HS-27A (cell line): ENCODE measurements at places on chromosomes 1 and 21.

GRCh38 chr1:160404094-160404493, 3.7 kb downstream of the VANGL2 start:
- DNase-seq = no peak

DNA sequence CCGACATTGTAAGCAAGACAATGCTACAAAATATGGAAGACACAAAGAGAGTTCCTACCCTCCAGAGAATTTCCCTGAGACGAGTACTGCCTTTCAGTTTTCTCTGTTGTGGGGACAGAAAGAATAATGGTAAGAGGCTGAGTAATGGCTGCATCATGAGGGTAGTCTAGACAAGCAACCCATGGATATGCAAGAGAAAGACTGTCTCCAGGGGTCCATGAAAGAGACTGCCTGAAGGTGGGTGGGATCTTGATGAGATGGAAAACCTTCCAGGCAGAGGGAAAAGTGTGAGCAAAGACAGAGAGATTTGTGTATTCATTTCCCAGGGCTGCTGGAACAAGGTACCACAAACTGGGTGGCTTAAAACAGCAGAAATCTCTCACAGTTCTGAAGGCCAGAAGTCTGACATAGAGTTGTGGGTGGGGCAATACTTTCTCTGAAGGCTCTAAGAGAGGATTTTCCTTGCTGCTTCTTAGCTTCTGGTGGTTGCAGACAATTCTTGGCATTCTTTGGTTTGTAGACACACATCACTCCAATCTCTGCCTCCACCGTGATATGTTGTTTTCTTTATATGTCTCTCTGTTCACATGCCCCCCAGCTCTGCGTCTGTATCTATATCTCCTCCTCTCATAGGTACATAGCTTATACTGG, 41.4 kb downstream of the ANP32E start:
- peak; percentile 38 for DNase-seq

DNA sequence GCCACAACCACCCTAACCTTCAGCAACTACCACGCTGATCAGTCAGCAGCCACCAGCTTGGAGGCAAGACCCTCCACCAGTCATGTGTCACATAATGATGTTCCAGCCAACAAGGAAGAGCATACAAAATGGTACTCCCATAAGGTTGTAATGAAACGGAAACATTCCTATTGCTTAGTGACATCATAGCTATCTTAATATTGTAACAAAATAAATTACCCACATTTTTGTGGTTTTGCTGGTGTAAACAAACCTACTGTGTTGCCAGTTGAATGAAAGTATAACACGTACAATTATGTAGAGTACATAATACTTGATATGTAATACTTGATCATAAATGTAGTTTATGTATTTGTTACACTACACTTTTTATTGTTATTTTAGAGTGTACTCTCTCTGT, 1363.2 kb upstream of the ADGRL4 start:
- DNase-seq = no peak

DNA sequence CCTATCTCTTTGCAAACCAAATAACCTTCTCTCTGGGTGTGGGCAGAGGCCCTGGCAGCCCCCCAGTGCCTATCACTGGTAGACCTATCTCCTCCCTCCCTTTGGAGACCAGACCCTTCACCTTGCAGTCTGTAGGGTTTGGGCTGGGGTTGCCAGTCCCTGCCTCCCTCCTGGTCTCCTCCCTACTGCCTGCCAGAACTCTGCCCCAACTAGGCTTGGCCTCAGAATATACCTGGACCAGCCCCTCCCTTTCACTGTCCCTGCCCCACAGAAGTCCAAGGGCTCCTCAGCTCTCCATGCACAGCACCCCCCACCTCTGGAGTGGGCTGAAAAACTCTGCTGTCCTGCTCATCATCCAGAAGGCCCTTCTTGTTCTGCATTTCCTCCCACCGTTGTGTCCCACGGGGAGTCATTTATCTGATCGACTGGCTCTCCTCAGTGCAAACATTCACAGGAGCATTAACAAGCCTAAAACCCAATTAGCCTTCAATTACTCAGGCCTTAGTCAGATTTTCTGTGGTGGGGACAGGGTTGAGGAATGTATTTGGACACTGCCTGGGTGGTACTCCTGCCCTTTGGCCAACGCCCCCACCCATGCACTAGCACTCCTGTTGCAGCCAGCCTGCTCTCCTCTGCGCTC, 27.7 kb upstream of the DMBX1 start:
- no peak for DNase-seq

DNA sequence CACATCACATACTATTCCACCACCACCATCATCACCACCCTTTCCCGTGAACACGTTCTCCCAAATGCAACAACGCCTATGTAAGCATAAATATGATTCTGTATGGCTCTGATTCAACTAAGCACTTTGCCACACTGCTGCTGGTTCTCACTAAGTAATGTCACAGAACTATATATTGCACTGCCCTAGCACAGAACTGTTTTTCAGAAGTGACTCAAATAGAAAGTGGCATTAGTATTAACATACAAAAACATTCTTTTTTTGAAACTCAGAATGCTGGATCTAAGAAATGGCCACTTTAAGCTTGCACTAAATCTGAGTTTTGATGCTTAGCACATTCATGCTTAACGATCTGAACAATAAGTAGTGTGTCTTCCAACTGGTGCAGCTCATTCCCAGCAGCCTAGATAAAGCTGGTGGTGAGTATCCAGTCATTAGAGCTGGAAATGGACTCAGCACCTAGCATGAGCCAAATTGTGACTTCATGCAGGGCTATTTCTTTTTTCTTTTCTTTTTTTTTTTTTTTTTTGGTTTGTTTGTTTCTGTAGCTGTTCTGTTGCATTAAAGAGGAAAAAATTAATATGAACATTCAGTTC, 46.2 kb upstream of the ZC3H11B start:
- no peak for DNase-seq

- DNase-seq = no peak
Observed at GRCh38 chr1:153541641-153542590, 1.2 kb upstream of the S100A5 start.

GRCh38 chr1:175287377-175287776, 94.8 kb upstream of the KIAA0040 start:
- no peak for DNase-seq

DNA sequence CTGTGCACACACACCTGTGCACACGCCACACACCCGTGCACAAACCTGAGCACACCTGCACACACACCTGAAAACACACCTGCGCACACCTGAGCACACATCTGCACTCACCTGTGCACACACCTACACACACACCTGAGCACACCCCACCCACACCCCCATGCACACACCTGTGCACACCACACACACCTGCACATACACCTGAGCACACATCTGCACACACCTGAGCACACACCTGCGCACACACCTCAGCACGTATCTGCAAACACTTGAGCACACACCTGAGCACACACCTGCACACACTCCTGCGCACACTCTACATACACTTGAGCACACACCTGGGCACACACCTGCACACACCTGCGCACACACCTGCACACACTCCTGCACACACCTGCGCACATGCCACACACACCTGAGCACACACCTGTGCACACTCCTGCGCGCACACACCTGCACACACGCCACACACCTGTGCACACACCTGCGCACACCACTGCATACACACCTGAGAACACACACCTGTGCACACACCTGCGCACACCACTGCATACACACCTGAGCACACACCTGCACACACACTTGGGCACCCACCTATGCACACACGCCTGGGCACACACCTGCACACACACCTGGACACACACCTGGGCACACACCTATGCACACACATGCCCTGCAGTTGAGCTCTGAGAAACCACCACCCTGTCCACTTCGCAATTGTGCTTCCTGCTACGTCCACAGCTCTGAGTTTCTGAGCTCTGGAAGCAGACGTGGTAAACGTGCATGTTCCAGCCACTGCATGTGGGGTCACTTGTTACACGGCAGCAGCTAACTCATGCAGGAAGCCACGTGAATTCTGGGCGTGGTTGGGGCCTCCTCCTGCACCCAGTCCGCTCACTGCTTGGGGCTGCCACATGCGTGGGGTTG, 8.0 kb upstream of the C1orf159 start:
- DNase-seq = no peak

- DNase-seq = no peak
Observed at GRCh38 chr1:181443231-181443853, 40.0 kb upstream of the CACNA1E start.

- DNase-seq = no peak
Observed at GRCh38 chr21:32181457-32181856, 97.4 kb downstream of the MIS18A start.
